ENCODE measurements at places on chromosomes 7 and 10.

DNA sequence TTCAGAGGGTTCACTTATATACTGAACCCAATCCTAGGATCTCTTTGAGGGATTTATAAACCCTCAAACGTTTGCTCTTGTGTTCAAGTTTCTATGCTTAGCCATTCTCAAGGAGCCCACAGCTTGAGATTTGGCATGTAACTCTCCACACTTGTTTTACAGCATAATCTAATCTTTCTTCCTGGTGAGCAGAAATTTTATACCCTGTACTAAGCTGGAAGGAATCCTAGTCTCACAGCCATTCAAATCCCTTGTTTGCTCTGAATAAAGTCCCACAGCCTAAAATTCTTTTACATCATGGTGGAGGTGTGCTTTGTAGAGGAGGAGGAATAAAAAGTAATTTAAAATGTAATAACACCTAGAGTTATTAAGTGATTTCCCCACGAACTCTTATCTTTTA is 5.3 kb upstream of the AGR2 start:
- no peak for DNase-seq

DNA sequence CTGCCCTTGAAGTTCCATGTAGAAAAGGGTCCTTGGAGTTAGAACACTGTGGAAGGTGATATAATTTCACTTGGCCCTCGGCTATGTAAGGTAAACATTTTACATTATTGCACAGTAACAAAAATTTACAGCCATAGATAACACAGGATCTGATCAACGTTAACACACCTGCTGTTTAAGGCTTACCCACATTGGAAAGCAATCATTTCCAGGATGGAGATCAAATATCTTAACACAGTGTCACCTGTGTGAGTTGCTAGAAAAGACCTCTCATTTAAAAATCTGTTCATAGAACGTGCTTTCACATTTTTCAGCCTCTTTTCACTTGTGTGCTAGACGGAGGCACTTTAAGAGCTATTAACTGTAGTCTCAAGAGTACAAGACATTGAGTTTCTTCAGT is 1.9 kb downstream of the TMEM229A start:
- no peak for DNase-seq

DNA sequence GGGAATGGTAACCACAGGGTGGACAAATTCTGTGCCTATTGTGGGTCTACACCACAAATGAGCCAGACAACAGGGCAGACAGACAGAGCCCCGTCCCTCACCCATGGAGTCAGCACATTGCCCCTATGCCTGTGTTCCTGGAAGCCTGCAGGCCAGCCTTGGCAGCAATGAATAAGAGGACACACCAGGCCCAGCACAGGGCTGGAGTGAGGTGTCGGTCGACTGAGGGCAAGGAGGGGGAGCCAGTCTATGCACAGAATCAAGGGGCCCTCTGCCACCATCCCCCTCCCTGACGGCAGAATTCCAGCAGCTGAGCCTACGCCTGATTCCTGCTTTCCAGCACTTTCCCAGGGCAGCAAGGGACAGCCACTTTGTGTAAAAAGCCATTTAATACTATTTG is 98.2 kb downstream of the CALN1 start:
- no peak for DNase-seq

- DNase-seq = no peak
Observed at GRCh38 chr10:6271663-6272062, 68.9 kb downstream of the PFKFB3 start.

DNA sequence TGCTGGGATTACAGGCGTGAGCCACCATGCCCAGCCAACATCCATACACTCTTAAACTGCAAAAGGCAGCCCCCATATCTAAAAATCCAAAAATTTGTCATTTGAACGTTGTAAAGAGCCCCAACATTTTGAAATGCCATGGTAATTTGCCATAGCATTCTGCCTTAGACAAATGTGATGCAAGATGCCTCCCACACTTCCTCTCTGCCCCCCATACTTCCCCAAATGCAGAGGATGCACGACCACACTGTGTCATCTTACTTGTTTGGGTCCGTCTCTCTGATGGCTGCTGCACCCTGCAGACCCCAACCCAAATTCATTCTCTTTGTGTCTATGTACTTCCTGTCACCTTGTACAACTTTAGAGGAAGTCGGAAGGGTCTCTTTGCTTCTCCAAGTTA is 1125.6 kb upstream of the AUTS2 start:
- no peak for DNase-seq

GRCh38 chr10:43220657-43221418 is 46.0 kb downstream of the RASGEF1A start:
- DNase-seq = no peak

DNA sequence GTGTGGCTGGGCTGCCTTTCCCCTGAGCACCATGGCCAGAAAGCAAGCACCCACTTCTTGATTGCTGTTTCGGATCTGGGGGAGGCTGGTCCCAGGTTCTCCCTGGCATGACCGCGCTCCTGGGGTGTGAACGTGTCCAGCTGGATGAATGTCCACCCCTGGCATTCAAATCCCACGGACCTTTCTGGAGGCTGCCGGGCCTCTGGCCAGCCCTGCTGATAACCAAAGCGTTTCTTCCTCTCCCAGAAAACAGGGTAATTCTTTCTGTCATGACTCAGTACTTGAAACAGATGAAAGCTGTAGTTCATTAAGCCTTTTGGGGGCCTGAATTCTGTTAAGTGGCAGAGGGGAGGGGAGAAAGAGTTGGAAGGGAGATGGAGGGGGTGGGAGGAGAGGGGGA is 73.1 kb upstream of the SAMD8 start:
- DNase-seq = no peak

- no peak for DNase-seq
Observed at GRCh38 chr7:96285579-96285978, 36.3 kb downstream of the SLC25A13 start.

DNA sequence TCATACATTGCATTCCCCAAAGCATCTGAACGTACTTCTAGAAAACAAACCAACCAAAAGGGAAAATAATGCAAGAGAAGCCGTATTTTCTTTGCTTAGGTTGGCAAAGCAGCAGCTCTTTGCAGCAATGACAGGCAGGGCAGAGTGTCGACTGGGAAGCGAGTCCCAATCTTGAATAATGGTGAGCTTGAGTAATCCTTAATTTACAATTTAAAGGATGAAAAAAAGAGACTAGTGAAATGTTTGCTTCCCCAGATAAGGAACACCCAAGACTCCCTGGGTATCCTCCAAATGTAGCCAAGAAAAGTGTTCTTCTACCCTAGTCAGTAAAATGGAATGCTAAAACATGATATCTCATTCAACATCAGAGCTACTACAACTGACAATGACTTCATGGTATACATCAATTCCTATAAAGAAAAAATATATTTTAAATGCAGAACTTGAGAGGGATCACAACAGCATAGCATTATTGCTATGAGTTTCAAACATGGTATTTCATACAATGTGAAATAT is 32.0 kb downstream of the GPAM start:
- DNase-seq = no peak

DNA sequence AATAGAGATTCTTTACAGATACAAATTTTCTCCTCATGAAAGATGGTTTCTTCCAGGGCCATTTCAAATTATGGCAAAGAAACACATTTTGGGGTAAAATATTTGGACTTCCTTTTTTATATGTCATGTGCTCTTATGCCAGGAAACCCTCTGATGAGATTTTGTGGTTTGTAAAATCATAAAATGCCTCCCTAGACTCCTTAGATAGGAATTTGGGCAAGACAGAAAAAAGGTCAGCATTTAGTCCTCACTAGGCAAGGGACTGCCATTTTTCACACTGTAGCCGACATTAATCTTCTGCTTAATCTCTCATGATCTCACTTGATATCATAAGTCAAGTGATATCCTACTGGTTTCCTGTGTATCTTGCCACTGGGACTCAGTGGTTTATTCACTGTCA is 286.4 kb downstream of the ARHGAP12 start:
- no peak for DNase-seq
